ENCODE measurements at places on chromosomes 1 and 21. TPM values are rescaled to one million over a fixed set of nuclear protein-coding genes. Genes with fewer than 3 reads are reported as not detected.

DNA sequence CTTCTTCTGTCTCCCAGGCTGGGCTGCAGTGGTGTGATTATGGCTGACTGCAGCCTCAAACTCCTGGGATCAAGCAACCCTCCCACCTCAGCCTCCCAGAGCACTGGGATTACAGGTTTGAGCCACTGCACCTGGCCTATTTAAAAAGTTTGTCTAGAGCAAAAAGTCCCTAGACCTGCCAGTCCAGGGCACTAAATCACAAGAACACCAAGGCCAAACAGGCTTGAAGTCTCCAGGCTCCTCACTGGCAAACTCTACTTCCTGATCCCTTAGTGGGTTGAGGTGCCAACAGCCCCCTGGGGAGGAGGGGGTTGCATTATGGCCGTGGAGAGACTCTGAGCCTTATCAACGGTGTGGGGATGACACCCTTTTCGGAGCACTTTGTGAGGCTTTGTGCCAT is 76.0 kb downstream of the CLIC6 start:
- DNase-seq = no peak

- no peak for DNase-seq
Observed at GRCh38 chr1:116454940-116455339, 81.9 kb downstream of the ATP1A1 start.

GRCh38 chr1:9855186-9855585 is 31.4 kb upstream of the CLSTN1 start:
- DNase-seq = no peak

The MEAF6 gene
- polyA plus RNA-seq = 69.6 TPM

The WNT9A gene
- polyA plus RNA-seq = 0.91 TPM
